ENCODE measurements at places on chromosomes 16 and 17. TPM values are rescaled to one million over a fixed set of nuclear protein-coding genes. Genes with fewer than 3 reads are reported as not detected.

The SCIMP gene
- 0.74 TPM for total RNA-seq

The WDR90 gene
- total RNA-seq: 9.2 TPM

The SOX15 gene
- total RNA-seq: 1.9 TPM

The SMIM22 gene
- not detected for total RNA-seq

The TMEM114 gene
- total RNA-seq: not detected

The HBM gene
- total RNA-seq: not detected

The CTF1 gene
- total RNA-seq: 9.6 TPM

The GPRC5C gene
- total RNA-seq: 32.0 TPM

The SCO1 gene
- total RNA-seq: 36.8 TPM

The OR3A3 gene
- not detected for total RNA-seq

The HASPIN gene
- total RNA-seq: 0.33 TPM

The SSH2 gene
- total RNA-seq: 28.6 TPM

The TMEM208 gene
- 11.5 TPM for total RNA-seq

The UTS2R gene
- total RNA-seq: 1.4 TPM

The GGNBP2 gene
- 41.7 TPM for total RNA-seq

The QPRT gene
- total RNA-seq: 20.8 TPM

The HOXB4 gene
- total RNA-seq: 0.25 TPM

The DOC2A gene
- total RNA-seq: 0.66 TPM

The RTN4RL1 gene
- total RNA-seq: 4.0 TPM

The RCVRN gene
- 0.47 TPM for total RNA-seq

The GCGR gene
- not detected for total RNA-seq

The TNFRSF13B gene
- not detected for total RNA-seq

The SPNS3 gene
- total RNA-seq: 1.7 TPM

The UMOD gene
- total RNA-seq: not detected

The DNAJA2 gene
- total RNA-seq: 90.8 TPM

The ABCC1 gene
- 17.0 TPM for total RNA-seq

The TOP3A gene
- 10.4 TPM for total RNA-seq

The HLF gene
- total RNA-seq: 22.6 TPM

The TACO1 gene
- 44.7 TPM for total RNA-seq
